ENCODE measurements at places on chromosomes 6 and 20.

DNA sequence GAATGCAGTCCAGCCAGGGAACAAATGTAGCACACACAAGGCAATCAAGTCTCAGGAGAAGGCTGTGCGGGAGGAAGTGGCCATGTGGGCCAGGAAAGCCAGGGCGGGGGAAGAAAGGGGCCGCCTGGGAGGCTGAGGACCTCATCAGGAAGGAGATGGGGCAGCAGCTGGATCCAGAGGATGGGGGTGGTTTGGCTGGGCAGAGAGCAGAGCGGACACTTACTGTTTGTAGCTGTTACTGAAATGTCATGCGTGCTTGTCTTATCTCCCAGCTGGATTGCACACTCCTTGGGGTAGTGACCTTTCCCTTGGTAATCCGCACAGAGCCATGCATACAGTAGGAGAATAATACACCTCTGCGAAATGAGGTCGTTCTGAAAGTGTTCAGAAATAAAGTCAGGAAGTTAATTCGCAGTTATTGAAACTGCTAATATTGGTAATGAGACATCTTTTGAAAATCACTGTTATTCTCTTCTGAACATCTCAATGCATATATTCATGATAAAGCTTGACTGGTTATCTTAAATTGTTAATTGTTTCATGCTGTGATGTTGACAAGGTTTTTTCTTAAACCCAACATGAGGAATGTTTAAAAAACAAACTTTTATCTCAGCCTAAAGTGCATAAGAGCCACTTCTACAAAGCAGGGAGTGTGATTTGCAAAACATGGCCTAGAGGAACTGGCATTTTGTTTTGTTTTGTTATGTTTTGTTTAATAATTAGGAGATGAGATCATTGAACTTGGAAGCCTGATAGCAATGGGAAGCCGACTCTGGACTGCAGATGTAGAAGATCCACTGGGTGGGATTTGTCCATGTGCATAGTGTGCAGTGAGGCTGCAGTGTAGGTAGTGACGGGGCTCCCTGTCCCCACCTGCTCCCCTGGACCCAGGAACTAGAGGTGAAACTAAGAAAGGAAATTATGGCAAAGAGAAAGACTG is 18.0 kb upstream of the MAP3K4 start:
- DNase-seq: peak; percentile 40

- peak; percentile 70 for DNase-seq
These were observed 1.1 kb downstream of the CITED2 start for GRCh38 chr6:139373154-139373927.

- DNase-seq: no peak
These were observed 181.1 kb upstream of the TENT5A start for GRCh38 chr6:81933608-81934051.

GRCh38 chr20:10217721-10218410 is 764 bp upstream of the SNAP25 start:
- peak; percentile 65 for DNase-seq

GRCh38 chr20:34522969-34523871 is 7.0 kb downstream of the DYNLRB1 start:
- peak; percentile 83 for DNase-seq

GRCh38 chr6:93801101-93801847 is 381.9 kb upstream of the EPHA7 start:
- DNase-seq: no peak

GRCh38 chr6:11218538-11219399 is 13.7 kb downstream of the NEDD9 start:
- DNase-seq: no peak

GRCh38 chr20:2835331-2835796 is 5.1 kb downstream of the PCED1A start:
- no peak for DNase-seq

DNA sequence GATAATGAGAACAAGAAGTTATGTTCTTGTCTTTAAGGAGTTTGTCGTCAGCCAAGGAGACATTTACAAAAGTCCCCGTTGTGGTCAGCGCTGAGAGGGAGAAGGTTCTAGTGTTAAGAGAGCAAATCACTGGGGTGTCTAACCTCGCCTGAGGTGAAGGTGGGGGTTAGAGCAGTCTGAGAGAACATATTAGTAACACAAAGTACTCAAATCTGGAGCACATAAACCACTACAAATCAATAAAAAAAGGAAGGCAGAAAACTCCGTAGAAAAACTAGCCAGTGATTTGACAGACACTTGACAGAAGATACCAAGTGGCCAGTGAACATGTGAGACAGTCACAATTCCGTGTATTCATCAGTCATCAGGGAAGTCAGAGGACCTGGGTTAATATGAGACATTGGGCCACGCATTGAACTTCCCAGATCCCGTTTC is 45.4 kb downstream of the CDS2 start:
- no peak for DNase-seq

DNA sequence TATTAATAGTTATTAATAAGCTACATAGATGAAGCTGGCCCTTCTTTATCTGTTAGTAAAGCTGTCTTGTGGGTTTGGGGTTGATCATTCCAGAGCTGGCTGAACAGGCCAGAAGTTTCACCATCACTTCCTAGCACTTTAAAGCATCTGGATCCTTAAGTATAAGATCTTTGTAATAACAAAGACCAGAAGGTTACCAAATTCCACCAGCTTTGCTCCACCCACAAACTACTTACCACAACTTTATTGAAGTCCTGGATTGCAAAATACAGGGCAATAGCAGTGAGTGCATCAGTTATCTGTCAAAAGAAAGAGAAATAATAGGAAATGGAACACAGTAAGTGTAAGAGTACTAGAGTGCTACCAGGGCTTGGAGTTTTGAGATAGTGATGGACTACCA is 33.0 kb downstream of the PIGU start:
- DNase-seq: peak; percentile 32

GRCh38 chr6:89242574-89243330 is 25.6 kb upstream of the GABRR1 start:
- peak; percentile 64 for DNase-seq

DNA sequence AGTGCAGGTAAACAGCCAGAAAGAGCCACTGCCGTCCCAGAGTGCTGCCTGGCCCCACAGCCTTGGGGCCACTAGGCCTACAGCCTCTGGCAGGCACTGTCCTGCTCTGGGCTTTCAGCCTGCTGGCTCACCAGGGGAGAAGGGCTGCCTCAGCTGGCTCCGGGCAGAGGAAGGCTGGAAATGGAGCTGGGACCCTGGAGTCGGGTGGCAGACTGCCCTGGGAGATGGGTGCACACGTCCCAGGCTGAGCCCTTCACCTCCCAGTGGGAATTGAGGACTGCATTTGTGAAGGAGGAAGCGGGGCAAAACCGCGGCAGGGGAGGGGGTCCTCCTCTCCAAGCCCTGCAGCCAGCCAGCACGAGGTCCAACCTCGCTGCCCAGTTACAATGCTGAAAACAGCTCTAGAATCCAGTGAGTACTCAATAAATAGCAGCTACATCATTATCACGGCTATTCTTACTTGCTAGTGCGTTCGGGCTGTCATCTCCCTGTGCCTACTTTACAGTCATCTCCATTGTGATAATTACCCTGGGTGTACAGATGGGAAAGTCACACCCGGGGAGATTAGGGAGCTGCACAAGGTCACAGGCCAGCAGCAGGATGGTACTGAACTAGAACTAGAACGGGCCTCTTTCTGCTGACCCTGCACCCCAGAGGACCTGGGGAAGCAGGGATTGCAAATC is 13.1 kb downstream of the ACSS1 start:
- DNase-seq: no peak

- no peak for DNase-seq
These were observed 459.5 kb downstream of the EPM2A start for GRCh38 chr6:145275787-145276186.

DNA sequence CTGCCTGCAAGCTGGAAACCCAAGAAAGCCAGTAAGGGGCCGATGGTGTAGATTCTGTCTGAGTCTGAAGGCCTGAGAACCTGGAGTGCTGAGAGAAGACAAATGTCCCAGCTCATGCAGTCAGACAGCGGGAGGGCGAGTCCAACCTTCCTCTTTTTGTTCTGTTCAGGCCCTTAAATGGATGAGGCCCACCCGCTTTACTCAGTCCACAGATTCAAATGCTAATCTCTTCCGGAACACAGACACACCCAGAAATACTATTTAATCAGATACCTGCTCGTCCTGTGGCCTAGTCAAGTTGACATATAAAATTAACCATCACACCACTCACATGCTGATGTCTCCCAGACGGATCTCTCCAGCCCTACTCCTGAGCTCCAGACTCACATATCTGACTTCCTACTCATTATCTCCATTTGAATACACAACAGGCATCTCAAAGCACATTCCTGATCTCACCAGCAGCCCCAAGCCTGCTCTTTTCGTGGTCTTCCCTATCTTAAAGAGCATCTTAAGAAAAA is 26.7 kb upstream of the SRC start:
- DNase-seq: peak; percentile 65

- DNase-seq: no peak
These were observed 10.9 kb upstream of the PKIG start for GRCh38 chr20:44571362-44571988.

GRCh38 chr6:118468682-118469465 is 79.2 kb upstream of the PLN start:
- DNase-seq: no peak

DNA sequence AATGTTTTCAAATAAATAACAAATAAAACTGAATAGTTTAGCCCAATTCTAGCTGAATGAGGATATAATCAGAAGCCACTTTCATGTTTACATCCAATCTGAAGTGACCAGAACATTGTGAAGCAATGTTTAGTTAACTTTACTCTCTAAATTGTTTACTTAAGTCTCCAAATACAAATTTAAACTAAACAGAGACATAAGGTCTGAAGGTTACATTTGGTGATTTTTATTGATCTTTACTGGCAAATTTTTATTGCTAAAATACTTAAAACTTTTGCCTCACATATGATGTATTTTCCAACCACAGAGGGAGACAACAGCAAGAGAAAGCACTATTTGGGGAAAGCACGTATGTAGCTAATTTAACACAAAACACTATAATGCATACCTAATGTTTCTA is 106.8 kb upstream of the THEMIS start:
- DNase-seq: no peak

- DNase-seq: no peak
These were observed 90.0 kb upstream of the HMGCLL1 start for GRCh38 chr6:55669028-55669427.

DNA sequence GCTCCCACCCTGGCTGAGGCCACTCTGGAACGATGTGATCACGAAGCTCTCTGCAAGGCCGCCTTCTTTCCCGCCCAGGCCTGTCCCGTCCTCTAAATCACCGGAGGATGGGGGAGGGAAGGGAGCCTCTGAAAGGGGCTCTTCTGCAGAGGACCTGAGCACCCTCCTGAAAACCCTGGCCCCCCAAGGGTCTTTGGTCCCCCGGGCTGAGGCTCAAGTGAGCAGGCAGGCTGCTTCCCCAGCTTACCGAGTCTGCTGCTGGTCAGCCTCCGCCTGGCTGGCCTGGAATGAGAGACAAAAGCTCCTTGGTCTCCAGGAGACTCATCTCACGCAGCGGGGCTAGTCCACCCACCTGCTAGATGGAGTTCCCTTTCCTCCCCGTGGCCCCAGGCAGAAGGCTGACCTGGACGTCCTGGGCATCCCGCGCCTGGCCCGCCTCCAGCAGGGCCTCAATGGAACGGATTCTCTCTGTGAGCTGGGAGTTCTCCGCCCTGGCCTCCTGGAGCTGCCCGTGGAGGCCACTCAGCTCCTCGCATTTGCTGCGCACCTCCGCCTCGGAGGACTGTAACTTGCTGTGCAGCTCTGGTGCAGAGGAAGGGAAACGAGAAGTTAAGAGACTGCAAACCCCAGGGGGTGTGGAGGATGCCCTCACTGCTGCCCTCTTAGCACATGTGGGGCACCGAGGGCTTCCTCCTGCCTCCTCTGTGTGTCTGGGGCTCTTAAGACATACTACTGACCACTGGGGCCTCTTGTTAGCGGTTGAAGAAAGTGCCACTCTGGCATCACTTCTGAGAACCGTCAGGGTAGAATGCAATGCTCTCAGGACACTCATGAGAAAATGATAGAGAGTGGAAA is 54.7 kb downstream of the RRBP1 start:
- no peak for DNase-seq

- DNase-seq: no peak
These were observed 57.6 kb downstream of the TCP11 start for GRCh38 chr6:35083507-35083906.

GRCh38 chr20:46088409-46089166 is 1.2 kb downstream of the NCOA5 start:
- peak; percentile 26 for DNase-seq

- DNase-seq: no peak
These were observed 790 bp downstream of the TOX2 start for GRCh38 chr20:43915211-43916072.

DNA sequence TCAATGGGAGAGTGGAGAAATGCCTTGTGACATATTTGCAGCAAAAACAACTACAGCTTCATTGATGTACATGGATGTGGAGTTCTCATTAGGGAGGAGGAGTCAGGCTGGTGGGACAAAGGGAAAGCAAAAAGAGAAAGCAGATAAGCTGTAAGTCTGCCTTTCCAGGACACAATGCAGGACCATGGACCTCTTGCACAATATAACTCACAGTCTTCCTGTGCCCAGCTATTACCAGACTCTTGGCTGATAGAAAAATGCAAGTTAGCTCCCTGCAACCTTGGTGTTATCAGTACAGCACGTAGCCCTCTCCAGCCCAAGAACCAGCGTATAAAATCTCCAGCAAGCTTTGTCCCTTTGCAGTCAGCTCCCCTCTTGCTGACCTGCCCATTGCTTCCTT is 232.3 kb downstream of the NFATC2 start:
- no peak for DNase-seq

- DNase-seq: no peak
These were observed 240.6 kb downstream of the FOXC1 start for GRCh38 chr6:1850121-1850839.

DNA sequence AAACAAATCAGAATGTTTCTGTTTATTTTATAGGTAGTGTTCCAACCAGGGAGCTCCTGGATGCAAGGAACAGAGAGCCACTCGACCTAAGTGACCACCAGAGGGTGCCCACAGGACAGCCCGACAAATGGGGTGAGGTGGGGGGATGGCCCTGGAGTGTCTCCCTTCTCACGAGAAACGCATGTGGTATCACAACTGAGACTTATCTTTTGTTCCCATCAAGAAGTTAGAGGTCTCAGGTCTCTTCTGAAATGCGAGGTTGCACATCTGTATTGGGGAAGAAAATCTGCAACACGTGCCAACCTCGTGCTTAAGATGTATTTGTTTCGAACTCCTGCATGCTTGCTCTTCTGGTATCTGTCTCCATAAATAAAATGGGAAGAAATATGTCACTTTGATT is 104.0 kb downstream of the ISM1 start:
- DNase-seq: peak; percentile 32
